ENCODE measurements at places on chromosomes 16 and 17. TPM values are rescaled to one million over a fixed set of nuclear protein-coding genes. Genes with fewer than 3 reads are reported as not detected.

The TMEM235 gene
- not detected for total RNA-seq

The SLC12A3 gene
- not detected for total RNA-seq

The SAP30BP gene
- total RNA-seq, result 41.4 TPM

The KRTAP1-1 gene
- 7.5 TPM for total RNA-seq

The ALOXE3 gene
- 3.2 TPM for total RNA-seq

The HS3ST3A1 gene
- 1.9 TPM for total RNA-seq

The B9D1 gene
- 9.2 TPM for total RNA-seq

The MYL11 gene
- total RNA-seq, result 921 TPM

The NT5C3B gene
- 43.6 TPM for total RNA-seq

The CHAD gene
- total RNA-seq, result 0.49 TPM

The LPCAT2 gene
- total RNA-seq, result 24.0 TPM

The RNF43 gene
- total RNA-seq, result 9.9 TPM

The NUPR1 gene
- 8.4 TPM for total RNA-seq

The HCRT gene
- not detected for total RNA-seq

The PRR35 gene
- total RNA-seq, result not detected

The ASPHD1 gene
- 0.39 TPM for total RNA-seq

The CD300E gene
- total RNA-seq, result 1.2 TPM

The HASPIN gene
- total RNA-seq, result 2.0 TPM

The TMEM88 gene
- 3.6 TPM for total RNA-seq

The ATP2C2 gene
- total RNA-seq, result 25.9 TPM

The RRAD gene
- total RNA-seq, result 2.8 TPM

The NUDT7 gene
- 9.9 TPM for total RNA-seq

The TBX4 gene
- 0.69 TPM for total RNA-seq

The KRT33A gene
- total RNA-seq, result 22.0 TPM

The ACTG1 gene
- 2,123 TPM for total RNA-seq

The RNF222 gene
- total RNA-seq, result 3.3 TPM

The MSI2 gene
- 22.9 TPM for total RNA-seq
